Fibroblast of skin of right biceps (primary cell): ENCODE measurements at places on chromosomes 12 and 14.

DNA sequence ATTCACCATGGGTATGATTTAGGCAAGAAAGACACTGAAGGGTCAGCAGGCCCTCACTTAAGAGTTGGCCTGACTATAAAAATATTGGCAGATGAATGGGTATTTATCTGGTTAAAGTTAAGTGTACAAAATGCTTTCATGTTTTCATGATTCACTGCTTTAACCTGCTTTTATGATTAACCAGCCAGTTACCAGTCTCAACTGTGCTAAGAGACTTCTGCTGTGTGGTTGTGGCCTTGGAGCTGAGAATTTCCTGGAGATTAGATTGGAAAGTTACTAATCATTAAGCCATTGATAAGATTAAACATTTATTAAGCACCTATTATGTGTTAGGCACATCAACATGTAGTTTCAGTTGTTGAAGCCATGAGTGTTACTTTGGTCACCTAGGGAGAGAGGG lies 68.9 kb downstream of the RASSF8 start:
- no peak for DNase-seq

- DNase-seq, result peak; percentile 53
These were observed 10.2 kb downstream of the CD69 start for GRCh38 chr12:9750276-9751203.

DNA sequence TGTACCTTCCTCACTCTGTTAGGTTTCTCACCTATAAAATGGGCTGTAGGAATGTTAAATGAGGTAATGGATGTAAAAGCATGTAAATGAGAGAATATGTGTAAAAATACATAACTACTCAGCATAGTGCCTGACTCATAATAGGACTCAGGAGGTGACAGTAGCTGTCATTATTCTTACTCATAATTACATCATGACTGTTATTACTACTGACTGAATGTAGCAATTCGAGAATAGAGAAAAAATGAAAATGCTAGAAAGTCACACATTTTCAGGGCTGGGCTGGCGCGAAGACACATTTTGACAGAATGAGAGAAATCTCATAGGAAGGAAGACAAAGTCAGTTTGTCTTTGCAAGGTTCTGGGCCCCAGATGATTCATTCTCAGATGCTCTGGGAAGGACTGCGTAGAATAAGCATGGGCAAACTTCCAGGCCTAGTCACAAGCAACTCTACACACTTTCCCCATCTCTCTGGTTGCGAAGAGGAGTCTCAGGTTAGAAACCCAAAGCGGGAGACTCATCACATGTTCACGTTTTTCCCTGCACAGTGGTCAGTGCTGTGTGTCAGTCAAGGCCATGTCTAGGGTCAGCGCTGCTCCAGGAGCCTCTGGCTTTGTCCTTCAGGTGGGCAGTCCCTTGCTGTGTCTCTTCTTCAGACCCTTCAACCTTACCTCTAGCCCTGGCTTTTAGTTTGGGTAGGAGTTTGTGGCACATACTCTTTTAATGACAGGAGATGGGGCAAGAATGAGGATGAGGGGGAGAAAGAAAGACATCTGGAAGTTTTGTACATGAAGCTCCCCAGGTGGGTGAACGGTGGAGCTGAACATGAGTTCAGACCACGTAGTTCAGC lies 8.4 kb downstream of the GPRC5A start:
- DNase-seq, result peak; percentile 97

- DNase-seq, result no peak
These were observed 13.6 kb upstream of the OR4Q3 start for GRCh38 chr14:19729763-19730162.

GRCh38 chr14:30564235-30564867 lies 5.4 kb downstream of the G2E3 start:
- no peak for DNase-seq

DNA sequence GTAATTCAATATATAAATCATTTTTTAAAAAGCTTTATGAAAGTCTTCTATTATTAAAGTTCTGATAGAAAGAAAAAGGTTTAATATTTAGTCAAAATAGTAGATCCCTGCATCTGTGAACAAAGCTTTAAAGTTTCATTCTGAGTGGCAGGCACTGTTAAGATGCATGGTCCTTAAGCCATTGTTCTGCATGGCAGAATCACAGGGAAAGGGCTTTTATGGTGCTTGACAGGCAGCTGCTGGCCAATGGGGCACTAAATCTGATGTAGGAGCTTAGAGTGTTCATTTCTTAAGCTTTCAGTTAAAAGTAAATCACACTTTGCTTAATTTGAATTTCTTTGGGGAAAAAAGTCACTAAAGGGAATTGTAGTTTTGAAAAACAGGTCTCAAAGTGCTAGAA lies 148.2 kb downstream of the PLEKHA5 start:
- DNase-seq, result no peak

DNA sequence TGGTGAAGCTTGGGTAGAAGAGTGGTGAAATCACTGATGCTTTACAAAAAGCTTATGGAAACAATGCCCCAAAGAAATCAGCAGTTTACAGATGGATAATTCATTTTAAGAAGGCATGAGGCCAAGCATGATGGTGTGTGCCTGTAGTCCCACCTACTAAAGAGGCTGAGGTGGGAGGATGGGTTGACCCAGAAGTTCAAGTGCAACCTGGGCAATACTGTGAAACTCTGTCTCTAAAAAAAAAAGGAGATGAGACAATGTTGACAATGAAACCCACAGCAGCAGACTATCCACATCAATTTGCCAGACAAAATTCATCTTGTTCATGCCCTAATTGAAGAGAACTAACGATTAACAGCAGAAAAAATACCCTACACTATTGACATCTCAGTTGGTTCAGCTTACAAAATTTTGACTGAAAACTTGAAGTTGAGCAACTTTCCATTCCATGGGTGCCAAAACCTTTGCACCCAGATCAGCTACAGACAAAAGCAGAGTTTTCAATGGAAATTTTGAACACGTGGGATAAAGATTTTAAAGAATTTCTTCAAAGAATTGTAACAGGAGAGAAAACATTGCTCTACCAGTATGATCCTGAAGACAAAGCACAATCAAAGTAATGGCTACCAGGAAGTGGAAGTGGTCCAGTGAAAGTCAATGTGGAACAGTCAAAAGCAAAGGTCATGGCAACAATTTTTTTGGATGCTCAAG lies 26.7 kb downstream of the BTG1 start:
- no peak for DNase-seq

- peak; percentile 87 for DNase-seq
These were observed 394.8 kb downstream of the LRFN5 start for GRCh38 chr14:42001431-42001830.

GRCh38 chr12:82862069-82862841 lies 175.5 kb downstream of the TMTC2 start:
- DNase-seq, result no peak

- no peak for DNase-seq
These were observed 24.2 kb upstream of the HIF1A start for GRCh38 chr14:61671082-61671481.

- DNase-seq, result no peak
These were observed 54.7 kb downstream of the PPM1A start for GRCh38 chr14:60303745-60304144.

DNA sequence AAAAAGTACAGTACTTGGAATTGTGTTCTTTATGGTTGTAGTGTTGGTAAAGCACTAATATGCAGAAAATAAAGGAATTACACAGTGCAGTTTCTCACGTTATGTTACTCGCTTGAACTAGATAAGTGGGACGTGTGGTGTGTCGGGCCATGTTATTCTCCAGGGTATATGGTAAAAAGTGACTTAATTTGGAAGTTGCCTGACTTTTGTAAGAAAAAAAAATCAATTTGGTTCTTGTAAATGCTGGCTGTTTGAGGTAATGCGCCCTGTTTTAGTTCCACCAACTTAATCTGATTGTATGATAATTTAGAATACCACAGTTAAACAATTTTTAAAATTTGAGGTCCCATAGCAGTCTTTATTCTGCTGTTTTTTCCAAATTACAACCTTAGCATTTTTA lies 4.1 kb downstream of the ARF6 start:
- DNase-seq, result no peak

- DNase-seq, result no peak
These were observed 26.7 kb upstream of the G2E3 start for GRCh38 chr14:30532264-30532663.

DNA sequence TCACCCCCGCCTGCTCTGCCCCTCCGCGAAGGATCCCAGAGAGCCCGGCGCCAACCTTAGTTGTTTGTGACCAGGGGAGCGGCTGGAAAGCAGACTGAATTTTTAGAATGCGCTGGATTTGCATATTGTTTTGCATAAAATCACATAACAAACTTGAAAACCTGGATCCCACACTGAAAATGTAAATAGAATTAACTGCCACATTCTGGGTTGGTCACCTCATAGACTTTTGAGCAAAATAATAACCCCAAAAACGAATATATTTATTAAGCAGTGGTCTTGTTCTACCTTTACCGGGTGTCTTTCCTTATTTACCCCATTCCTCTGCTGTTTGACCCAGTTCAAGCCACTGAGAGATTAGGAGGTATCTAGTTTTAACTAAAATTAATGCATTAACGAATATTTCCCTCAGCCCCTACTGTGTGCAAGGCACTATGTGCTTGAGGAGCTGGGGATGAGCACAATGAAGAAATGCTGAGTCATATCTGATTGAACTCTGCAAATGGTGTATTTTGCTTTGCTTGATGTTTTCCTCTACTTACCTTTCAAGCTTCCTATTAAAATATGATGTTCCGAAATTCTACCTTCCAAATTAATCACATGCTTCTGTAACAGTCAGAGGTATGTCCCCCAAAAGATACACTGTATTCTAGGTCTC lies 438 bp upstream of the EGLN3 start:
- no peak for DNase-seq

GRCh38 chr12:132490422-132491137 lies 629 bp downstream of the FBRSL1 start:
- no peak for DNase-seq

GRCh38 chr12:23952071-23952470 lies 2.6 kb upstream of the SOX5 start:
- no peak for DNase-seq

DNA sequence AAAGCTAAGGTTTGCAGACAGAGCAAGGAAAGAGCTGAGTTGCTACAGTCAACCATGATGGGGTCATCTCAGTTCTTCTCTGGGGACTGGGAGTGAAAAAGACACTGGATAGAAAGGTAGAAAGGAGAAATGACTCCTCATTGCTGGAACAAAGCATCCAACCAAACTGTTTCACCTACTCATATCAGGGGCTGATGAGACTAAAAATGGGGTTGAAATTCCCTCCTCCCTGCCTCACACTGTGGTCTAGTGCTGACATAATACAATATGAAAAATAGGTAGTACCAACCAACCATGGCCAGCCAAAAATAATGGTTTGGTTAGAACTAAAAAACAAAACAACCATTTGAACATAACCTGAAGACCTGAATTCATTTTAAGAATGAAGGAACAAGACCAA lies 220.7 kb downstream of the DPF3 start:
- DNase-seq, result no peak

DNA sequence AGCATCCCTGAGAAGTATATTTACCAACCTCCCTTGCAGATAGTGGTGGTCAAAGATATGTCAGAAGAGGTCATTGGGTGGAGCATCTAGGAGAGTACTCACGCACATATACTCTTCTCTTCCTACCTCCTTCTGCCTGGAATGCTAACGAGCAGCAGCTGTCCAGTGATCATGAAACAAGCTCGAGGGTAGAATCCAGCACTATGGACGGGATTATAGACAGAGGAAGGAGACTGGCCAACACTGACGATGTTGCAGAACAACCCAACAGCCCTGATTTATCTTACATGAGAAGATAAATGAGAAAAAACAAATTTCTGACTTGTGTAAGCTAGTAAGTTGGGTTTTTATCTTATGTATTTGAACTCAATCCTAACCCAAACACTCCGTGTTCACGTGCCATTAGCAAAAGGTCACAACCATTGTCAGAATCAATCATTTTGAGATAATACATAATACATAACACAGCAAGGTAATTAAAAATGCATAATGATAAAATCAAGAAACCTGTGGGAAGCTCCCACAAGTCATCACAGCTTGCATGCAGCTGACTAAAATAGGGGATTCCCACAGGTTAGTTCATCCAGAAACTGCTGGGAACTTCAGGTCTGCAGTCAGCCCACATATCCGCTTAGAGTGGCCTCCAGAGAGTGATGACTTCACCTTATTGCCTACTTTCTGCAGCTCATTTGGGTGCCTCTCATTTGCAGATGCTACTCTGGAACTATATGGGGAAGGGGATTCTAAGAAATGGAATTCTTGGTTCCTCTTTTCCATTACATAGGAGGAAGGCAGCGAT lies 36.3 kb upstream of the STK38L start:
- no peak for DNase-seq

GRCh38 chr12:91890742-91891141 lies 254.9 kb downstream of the BTG1 start:
- no peak for DNase-seq

DNA sequence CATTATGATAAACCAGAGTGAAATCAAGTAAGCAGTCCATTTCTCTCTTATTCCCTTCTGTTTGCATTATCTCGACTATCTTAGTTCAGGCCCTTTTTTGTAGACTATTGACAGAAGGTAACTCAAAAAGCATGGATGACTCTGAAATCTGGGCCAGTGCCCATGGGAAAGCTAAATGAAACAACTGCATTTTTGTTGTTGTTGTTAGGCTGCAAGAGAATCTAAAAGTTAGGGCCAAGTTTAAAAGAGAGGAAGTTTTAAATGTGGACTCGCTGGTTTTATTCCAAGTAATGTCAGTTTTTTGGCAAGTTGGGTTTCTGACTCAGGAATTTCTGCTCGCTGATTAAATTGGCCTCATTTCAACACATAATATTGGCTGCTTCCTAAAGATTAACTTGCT lies 201.1 kb downstream of the PIK3C2G start:
- peak; percentile 84 for DNase-seq

- DNase-seq, result no peak
These were observed 12.6 kb upstream of the PLD4 start for GRCh38 chr14:104912053-104912452.
